ENCODE measurements at places on chromosomes 5 and 9.

- DNase-seq, result no peak
Observed at GRCh38 chr9:132054024-132054423, 25.6 kb downstream of the MED27 start.

- DNase-seq, result no peak
Observed at GRCh38 chr5:58204966-58205365, 254.9 kb downstream of the PLK2 start.

DNA sequence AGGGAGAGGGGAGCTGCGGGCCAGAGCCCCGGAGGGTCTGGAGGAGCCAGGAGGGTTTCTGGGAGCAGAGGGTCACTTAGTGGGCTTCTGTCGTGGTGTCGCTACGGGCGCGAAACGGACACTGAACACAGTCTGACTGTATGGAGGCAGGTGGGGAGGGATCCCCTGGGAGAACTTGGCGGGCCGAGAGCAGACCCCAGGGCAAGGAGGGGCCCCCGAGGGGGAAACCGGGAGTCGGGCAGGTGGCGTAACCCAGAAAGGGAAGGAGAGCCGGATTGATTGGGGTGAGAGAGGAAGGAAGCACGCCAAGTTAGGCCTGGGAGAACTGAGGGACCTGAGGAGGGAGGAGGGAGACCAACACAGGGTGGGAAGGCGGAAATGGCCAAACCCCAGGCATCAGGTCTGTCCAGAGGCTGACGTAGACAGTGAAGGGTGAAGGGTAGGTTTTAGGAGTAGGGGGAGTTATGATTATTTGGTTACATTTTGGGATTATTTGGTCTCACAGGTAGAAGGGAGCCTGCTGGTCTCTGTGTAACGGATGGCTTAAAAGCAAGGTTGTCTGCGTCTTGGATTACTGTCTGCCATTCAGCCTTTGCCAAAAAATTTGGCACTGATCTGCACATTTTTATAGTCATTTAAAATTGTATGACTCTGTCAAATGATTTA is 3.3 kb upstream of the MSMP start:
- no peak for DNase-seq

DNA sequence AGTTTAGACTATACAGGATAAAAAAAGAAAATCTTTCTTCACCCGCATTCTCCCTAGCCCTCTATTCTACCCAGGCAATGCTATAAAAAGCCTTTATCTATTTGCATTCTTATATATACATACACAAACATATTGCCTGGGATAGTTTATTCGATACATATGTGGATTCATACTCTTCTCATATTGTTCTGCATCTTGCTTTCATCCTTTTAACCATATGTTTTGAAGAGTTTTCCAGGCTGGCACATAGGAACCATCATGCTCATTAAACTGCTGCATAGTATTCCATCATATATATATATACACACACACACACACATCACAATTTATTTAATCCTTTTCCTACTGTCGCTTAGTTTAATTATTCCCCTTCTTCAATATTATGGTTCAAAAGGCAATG is 461.2 kb downstream of the NTRK2 start:
- no peak for DNase-seq

GRCh38 chr9:805151-805550 is 36.3 kb upstream of the DMRT1 start:
- DNase-seq, result no peak

DNA sequence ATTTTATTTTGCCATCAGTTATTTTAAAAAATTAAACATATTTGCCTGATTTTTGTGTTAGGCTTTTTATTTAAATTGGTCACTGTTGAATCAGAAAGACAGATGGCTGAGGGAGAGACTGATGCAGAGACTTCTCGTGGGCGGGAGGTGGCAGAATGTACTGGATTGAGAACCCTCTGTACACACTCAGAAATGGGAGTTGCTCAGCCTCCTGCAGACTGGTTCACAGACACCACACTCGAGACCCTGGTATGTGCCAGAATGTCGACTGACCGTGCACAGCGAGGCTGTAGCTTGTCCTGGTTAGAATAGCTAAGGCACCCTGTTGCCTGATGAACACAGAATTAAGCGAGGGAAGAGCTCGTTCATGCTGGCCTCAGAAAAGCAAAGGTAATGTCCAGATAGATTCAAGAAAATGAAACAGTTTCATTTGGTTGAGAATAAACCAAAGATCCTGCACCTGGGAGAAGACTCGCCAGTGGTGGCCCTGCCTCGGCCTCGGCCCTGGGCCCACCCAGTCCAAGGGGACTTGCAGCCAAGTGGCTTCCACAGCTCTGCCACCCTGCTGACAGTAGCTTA is 71.3 kb upstream of the OTULINL start:
- no peak for DNase-seq

DNA sequence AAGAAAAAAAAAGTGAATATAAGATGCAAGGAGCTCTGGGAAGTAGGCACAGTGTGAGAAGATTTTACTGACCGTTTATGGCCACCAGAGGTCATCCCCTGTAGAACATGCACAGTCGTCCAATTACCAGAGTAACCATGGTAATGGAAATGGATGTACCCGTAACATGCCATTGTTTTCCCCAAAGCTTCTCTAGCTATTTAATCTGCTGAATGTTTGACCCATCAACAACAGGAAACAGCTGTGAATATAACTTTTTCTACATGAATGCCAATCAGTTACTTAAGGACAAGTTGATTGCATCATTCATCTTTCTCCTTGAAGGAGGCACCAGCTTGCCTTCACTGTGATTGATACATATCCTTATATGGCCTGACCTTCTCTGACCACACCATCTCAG is 1967.0 kb upstream of the CDH9 start:
- no peak for DNase-seq

DNA sequence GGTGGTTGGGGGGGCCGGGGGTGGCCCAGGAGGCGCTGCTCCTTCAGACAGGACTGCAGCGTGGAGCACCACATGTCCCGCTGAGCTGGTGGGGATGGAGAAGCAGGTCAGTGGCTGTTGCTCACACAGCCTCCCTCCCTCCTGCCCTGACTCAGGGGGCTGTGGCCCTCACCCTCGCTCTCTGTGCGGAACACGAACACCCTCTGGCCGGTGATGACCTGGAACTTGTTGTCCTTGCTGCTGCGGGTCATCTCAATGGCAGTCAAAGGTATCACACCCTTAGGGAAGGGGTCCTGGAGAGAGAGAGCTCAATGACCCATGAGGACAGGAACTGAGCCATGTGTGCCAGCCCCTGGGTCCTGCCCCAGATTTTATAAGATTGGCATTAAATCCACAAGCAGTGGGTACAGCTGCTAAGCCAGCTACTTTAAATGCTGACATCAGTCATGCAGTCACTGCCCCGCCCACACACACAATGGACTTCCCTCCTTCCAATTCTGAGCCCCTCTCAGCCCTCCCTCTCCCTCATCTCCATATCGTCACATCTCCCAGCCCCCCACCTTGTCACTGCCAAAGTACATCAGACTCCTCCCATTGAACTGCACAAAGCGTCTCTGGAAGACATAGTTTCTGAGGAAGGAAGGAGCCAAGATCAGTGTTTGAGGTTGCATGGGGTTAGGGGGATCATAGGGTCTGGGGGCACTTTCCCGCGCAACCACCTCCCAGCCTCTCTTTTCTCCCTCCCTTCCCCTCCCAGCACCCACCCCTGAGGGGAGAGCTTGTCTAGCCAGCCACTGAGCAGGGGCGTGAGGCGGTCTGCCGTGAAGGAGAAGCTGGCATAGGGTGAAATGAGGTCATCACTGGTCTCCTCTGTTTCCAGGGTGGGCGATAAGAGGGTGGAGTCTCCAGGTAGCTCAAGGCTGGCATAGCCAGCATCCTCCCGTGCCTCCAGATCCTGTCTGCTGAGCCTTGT is 8.9 kb downstream of the ARAP3 start:
- DNase-seq, result no peak

Measured in T-helper 9 cell (primary cell).